Tibial nerve (tissue), 4 donors: ENCODE measurements at places on chromosomes 12 and 14. TPM values are rescaled to one million over a fixed set of nuclear protein-coding genes. Genes with fewer than 3 reads are reported as not detected.

DNA sequence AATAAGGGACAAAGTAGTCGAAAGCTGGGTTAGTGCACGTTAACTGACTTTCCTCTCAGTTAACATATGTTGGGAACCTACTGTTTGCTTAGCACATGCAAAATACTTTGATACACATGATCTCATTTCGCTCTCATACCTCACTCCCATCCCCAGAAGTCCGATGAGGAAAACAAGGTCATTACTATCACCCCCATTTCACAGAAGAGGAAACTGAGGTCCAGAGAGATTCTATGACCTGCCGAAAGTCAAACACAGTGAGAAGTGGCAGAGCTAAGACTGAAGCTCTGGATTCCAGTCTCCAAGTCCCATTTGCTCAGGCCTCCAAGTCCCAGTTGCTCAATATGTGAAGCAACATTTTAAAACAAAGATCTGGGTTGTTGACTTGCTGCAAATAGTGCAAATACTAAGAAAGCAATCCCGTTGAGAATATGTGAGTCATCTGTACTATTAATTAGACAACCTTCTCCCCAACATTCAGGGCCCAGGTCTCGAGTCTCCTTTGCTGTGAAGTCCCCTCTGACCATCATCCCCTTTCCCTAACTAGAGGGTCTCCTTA lies 170.6 kb upstream of the PWP1 start:
- no peaks in the 10 kb centered on the region for H3K36me3 ChIP-seq
- H3K4me3 ChIP-seq = no peak overlapping the region
- no peak overlapping the region for H3K27ac ChIP-seq

The TSPAN11 gene
- 30.6 TPM for total RNA-seq

- no peak overlapping the region for H3K4me3 ChIP-seq
- no peak overlapping the region for H3K27ac ChIP-seq
- no peaks in the 10 kb centered on the region for H3K4me1 ChIP-seq
These were observed 168.7 kb downstream of the CFAP54 start for GRCh38 chr12:96658075-96658474.

- H3K36me3 ChIP-seq = no peaks in the 10 kb centered on the region
- peak overlapping the region; percentile 32 for H3K27ac ChIP-seq
- H3K4me1 ChIP-seq = peaks cover 68% of the 10 kb centered on the region
- DNase-seq = no peak
- no peak overlapping the region for H3K4me3 ChIP-seq
These were observed 111.4 kb downstream of the DACT1 start for GRCh38 chr14:58749066-58749669.

DNA sequence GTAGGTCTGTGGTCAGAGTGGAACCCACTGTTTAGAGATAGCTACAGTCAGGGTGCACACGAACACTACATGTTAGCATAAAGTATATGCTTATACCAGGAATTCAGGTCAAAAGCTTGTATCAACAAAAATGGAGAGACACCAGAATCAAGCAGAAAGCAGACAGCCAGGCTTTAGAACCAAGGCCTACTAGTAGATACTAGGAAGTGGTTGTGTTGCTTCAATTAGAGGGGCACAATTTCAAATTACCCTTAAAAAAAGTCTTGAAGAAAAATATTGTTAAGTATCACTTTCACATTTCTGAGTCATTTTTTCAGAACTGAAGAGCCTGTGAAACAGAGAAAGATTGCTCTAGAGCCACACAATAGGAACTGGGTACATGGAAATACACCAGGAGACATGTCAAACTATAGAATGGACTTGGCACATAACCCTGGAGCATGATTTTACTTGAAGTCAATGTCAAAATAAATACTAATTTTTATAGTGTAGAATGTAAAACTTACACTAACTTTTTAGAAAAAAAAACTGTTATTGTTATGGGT lies 41.6 kb downstream of the LRRC9 start:
- no peak for DNase-seq
- H3K27me3 ChIP-seq = no peaks in the 10 kb centered on the region
- H3K27ac ChIP-seq = no peak overlapping the region
- H3K36me3 ChIP-seq = no peaks in the 10 kb centered on the region

DNA sequence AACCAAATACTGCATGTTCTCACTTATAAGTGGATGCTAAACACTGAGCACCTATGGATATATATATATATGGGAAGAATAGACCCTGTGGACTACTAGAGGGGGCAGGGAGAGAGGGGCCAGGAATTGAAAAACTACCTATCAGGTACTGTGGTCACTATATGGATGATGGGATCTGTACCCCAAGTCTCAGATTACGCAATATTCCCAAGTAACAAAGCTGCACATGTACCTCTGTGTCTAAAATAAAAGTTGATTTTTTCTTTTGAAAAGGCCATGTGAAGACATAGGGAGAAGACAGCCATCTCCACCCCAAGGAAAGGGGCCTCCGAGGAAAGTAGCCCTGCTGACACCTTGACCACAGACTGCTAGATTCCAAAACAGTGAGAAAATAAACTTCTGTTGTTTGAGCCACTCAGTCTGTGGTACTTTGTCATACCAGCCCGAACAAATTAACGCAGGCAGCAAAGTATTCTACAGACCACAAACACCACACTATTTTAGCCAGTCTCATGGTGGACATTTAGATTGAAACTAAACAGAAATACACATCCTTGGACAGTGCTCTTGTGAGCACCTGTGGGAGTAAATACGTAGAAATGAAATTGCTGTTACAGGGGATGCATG lies 197.1 kb downstream of the EFCAB11 start:
- H3K27ac ChIP-seq = no peak overlapping the region
- DNase-seq = no peak
- no peaks in the 10 kb centered on the region for H3K27me3 ChIP-seq
- no peak overlapping the region for H3K4me3 ChIP-seq

DNA sequence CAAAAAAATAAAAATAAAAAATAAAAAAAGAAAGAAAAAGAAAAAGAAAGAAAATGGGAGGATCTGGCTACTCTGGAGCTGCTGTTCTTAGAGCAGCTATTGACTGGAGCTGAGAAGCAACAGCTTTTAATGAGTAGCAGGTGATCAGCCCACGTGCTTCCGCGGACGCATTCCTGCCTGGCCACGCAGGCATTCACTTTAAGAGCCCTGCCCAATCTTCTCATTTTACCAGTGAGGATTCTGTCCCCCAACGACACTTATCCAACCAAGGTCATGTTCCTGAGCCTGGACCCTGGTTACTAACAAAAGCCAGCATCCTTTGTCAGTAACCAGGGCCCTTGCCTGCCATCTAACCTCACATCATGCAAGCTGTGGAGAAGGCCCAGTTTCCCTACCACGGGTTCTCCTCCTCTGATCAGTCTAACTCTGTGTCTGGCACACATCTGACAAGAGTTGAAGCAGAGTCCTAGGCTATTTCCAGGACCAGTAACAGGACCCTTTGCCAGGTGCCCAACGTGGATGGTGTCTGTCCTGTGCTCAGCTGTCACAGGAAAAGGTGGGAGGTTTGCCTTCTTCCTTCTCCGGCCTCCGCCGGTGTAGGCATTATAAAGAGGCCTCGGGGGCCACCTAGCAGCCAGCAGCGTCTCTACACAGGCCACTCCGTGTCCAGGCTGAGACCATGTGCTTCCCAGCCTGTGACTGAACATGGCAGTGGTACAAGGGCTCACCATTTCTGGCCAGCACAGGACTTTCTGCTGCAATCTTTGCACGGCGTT lies 60.9 kb upstream of the GPATCH2L start:
- peak; percentile 21 for DNase-seq
- H3K36me3 ChIP-seq = no peaks in the 10 kb centered on the region
- no peaks in the 10 kb centered on the region for H3K4me1 ChIP-seq
